Cardiac fibroblast (primary cell): ENCODE measurements at places on chromosomes 5 and 9.

- DNase-seq: peak; percentile 96
Measured at GRCh38 chr9:130138791-130139190, 33.4 kb upstream of the NCS1 start.

- no peak for DNase-seq
Measured at GRCh38 chr9:114058688-114059046, 19.4 kb downstream of the AMBP start.

GRCh38 chr9:73596321-73596720 lies 444.7 kb downstream of the ANXA1 start:
- no peak for DNase-seq

GRCh38 chr5:139282197-139282557 lies 11.4 kb upstream of the MATR3 start:
- peak; percentile 44 for DNase-seq

DNA sequence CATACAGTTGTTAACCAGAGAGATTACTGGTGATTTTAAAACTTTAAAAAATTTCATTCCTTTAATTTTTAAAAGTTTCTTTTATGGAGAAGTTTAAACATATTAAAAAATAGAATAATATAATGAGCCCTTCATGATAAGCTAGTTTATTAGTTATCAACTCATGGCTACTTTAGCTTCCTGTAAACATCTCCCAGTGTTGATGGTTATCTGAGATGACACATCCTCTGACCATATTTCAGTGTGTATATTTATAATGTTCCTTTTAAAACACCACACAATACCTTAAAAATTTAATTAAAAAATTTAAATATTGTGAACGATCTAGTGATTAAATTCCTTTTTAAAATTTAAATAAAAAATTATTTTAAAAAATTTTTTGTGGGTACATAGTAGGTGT lies 74.1 kb downstream of the IPO11 start:
- no peak for DNase-seq

DNA sequence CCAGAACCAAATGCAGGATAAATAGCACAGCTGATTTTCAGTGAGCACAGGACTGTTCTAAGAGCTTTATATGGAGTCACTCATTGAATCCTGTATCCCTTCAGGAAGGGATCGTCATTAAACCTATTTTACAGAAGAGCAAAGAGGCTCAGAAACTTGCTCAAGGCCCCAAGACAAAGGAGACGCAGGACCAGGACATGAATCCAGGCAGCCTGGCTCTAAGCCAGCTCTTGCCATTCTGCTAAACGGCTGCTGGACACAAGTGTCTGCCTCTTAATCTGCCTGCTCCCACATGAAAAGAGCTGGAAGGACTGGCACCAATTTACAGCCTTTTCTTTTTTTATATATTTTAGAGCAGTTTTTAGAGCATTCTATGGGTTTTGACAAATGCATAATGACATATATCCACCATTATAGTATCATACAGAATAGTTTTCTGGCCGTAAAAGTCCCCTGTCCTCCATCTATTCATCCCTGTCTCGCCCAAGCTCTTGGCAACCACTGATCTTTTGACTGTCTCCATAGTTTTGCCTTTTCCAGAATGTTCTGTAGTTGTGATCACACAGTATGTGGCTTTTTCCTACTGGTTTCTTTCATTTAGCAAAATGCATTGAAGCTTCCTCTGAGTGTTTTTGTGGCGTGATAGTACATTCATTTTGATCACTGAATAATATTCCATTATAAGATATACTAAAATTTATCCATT lies 37.5 kb downstream of the RETREG1 start:
- DNase-seq: no peak

DNA sequence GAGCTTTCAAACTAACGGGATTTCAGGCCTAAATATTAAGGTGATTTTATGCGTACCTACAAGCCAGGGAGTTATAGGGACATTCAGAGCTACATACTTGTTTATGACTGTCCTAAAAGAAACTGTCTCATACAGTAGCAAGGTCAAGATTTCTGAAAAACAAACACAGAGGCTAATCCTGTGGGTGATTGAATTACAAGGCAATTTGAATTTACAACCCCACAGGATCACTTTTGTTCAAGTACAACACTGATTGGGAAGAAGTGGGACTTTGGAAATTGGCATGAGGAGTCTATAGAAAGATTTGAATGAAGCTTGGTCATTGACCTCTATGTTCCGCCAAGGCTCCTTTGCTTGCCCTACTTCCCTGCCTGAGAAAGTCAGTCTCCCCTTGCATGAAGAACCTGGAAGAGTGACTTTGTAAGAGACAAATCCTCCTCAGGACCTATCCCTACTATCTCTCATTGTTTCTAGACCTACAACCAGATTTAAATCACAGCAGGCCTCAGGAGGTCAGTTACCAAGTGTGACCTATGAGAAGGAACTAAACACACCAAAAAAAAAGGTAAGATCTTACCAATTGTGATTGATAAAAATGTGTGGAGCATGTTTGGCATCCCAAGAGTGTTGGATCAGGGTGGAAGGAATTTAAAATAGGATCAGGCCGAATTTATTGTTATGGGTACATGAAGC lies 38.4 kb upstream of the CDC42SE2 start:
- no peak for DNase-seq
